ENCODE measurements at places on chromosomes 6 and 20.

GRCh38 chr6:99333068-99333467, 16.4 kb downstream of the FAXC start:
- H3K36me3 ChIP-seq = no peaks in the 10 kb centered on the region
- peaks cover 2% of the 10 kb centered on the region for H3K27me3 ChIP-seq
- no peak overlapping the region for H3K27ac ChIP-seq
- DNase-seq = no peak

DNA sequence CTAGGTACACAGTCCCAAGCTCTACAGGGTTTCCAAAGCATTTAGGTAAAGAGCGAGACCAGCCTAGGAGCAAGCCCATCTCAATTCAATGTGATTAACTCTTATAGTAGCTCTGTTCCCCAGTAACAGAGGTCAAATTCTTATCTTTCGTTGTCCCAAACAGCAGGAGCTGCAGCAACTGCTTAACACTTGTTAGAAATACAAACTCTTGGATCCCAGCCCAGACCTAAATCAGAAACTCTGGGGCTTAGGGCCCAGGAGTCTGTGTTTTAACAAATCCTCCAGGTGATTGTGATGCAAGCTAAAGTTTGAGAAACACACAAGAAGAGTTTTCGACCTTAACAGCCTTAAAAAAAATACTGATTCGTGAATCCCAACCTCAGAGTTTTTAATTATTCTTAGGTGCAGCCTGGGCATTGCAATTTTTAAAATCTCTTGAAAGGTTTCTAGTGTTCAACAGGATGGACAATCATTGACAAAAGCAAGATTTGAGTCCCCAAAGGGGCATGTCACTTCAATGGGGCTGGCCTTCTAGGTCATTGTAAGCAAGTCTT, 127.4 kb upstream of the HCRTR2 start:
- DNase-seq = no peak
- no peak overlapping the region for H3K4me3 ChIP-seq
- H3K36me3 ChIP-seq = no peaks in the 10 kb centered on the region
- H3K27ac ChIP-seq = no peak overlapping the region

DNA sequence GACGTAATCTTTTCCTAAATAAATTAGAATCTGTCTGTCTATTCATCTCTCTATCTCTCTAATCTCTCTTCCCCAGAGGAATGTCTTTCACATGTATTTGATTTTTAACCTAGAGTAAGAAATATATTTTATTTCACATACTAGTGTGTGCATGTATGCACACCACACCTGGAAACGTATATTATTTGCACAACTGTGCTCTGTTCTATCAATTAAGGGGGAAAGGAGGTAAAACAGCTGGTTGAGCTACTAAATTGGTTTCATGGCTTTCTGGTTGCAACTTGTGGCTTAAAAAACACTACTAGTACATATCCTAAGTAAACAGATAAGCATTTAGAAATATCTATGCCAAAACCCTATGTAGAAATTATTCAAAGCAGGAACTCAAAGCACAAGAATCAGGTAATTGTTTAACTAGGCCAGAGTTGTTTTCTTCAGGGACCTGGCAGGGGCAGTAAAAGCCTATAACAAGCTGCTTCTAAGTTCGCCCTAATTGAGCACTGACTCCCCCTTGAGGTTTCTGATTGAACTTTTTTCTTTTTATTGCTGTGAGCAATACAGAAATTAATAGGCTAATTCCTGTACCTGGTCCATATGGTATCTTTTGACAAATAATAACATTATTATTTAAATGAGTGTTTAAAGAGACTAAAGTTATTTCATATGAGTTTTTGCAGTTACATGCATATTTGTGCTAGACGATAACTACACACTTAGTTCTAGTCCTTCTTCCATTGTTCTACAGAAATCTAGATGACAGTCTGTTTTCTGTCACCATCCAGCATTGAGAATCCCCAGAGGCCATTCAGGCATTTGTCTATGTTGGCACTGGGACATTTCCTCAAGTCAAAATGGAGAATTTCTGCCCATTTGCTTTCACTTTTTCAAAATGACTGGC, 88.6 kb downstream of the MCHR2 start:
- no peak overlapping the region for H3K4me3 ChIP-seq
- no peaks in the 10 kb centered on the region for H3K36me3 ChIP-seq
- no peaks in the 10 kb centered on the region for H3K27me3 ChIP-seq

- DNase-seq = no peak
- no peaks in the 10 kb centered on the region for H3K27me3 ChIP-seq
- H3K27ac ChIP-seq = no peak overlapping the region
- H3K4me1 ChIP-seq = no peaks in the 10 kb centered on the region
Measured at GRCh38 chr6:163380216-163380615, 34.3 kb upstream of the QKI start.

DNA sequence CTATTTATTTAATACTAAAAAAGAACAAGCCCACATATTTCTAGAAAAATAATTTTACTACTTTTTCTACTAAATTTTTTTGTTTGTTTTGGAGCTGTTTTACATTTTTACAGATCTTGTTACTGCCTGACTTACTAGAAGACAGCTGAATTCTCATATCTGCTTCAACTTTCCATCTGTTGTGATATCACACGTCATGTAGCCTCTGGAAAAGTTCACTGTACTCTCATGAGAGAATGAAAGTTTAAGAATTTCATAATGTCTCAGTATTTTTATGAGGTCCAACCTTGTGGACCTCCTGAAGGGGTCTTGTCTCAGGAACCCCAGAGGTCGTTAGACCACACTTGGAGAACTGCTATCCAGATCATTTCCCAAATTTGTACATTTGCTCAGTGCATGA, 81.7 kb upstream of the MTHFD1L start:
- no peak overlapping the region for H3K27ac ChIP-seq
- no peak overlapping the region for H3K4me3 ChIP-seq
- H3K4me1 ChIP-seq = no peaks in the 10 kb centered on the region
- no peaks in the 10 kb centered on the region for H3K27me3 ChIP-seq
- DNase-seq = no peak

DNA sequence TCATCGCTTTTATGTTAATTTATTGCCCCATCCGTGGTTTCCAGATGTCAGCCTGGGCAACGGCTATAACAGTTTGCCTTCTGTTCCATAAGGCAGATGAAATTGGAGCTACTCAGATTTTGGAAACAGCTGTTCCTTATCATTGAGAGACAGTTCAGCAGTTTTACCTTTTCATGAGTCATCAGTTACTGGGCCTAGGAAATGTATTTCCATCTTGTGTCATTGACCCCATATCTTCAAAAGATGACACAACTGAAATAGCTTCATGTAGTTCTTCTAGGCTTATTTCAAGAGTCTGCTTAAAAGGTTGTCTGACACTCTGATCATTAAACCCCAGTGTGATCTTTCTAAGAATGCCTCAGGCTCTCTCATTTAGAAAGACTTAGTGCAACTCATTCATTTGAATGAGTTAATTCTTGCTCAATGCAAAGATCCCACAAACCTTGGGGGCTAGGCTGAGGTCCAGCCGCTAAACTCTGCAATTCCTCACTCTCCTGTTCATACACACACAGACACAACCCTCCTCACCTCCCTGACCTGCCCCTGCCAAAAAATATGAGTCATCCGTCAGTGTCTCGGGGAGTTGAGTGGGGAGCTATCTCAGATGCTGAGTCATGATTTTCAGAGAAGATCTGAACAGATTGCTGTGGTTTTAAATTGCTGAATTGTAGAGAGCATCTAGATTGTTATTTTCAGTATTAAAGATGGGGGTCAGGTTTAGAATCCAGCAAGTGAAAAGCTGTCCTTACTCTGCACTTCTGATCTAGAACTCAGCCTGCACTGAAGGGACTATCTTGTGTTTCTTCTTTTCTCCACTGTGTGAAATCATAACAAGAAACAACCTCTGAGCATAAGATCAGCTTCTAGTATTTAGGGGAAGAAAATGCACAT, 61.8 kb downstream of the RPP40 start:
- H3K4me1 ChIP-seq = no peaks in the 10 kb centered on the region
- H3K4me3 ChIP-seq = no peak overlapping the region

GRCh38 chr20:40225596-40225995, 463.4 kb downstream of the MAFB start:
- no peaks in the 10 kb centered on the region for H3K27me3 ChIP-seq
- H3K36me3 ChIP-seq = no peaks in the 10 kb centered on the region
- no peak overlapping the region for H3K4me3 ChIP-seq
- H3K4me1 ChIP-seq = no peaks in the 10 kb centered on the region

- H3K27me3 ChIP-seq = no peaks in the 10 kb centered on the region
- no peak overlapping the region for H3K4me3 ChIP-seq
- H3K4me1 ChIP-seq = no peaks in the 10 kb centered on the region
- no peak for DNase-seq
- H3K36me3 ChIP-seq = no peaks in the 10 kb centered on the region
- no peak overlapping the region for H3K27ac ChIP-seq
Measured at GRCh38 chr20:59821201-59821600, 112.2 kb downstream of the SYCP2 start.

DNA sequence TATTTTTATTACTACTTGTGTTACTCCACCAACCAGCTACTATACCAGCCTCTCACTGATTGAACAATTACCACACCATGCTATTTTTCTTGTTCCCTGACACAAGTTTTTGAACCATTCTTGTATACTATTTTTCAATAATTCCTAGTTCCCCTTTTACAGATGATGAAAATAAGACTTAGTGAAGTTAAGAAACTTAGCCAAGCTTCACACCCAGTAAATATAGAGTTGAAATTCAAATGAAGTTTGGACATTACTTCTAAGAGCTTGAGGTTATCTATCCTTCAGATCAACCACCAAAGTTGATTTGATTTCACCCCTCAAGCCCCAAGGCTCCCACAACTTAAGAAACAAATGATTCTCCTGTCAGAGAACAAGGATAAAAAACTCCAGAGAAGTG, 13.1 kb upstream of the BCAS1 start:
- no peaks in the 10 kb centered on the region for H3K27me3 ChIP-seq
- no peak for DNase-seq
- peaks cover 8% of the 10 kb centered on the region for H3K4me1 ChIP-seq
- H3K36me3 ChIP-seq = no peaks in the 10 kb centered on the region
- no peak overlapping the region for H3K27ac ChIP-seq
- no peak overlapping the region for H3K4me3 ChIP-seq

DNA sequence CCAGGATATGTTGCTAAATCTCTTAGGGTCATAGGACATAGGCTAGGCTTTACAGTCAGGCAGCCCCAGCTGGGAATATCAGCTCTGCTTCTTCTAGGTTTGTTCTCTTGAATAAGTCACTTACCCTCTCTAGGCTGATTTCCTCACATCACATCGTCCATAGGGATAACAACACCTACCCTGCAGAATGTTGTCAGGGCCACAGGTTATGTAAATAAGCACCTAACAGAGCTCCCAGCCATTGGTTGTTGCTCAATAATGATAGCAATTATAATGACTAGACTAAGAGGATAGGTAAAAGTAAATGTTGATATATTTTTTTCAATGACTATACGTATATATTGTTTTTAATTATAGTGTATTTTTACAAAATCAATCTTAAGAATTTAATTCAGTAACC, 135.0 kb downstream of the HIVEP2 start:
- peaks cover 4% of the 10 kb centered on the region for H3K36me3 ChIP-seq
- no peaks in the 10 kb centered on the region for H3K27me3 ChIP-seq
- no peak overlapping the region for H3K27ac ChIP-seq
- peaks cover 17% of the 10 kb centered on the region for H3K4me1 ChIP-seq

DNA sequence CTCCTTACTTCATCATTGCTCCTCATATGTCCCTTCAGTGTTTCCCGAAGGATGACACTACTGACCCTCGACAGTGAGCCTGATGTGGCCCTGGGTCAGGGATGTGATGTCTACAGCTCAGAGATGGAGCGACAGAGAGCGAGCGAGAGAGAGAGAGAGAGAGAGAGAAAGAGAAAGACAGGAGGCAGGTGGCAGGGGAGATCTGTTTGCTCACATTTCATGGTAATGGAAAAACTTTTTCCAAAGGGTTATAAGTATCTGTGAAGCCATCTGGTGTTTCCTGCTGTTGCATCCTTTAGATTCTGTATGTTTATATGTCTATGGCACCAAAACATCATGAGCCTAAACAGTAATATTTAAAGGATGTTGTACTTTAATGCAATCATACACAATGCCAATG, 77.2 kb downstream of the PPP1R3G start:
- H3K4me3 ChIP-seq = no peak overlapping the region
- DNase-seq = no peak
- no peaks in the 10 kb centered on the region for H3K36me3 ChIP-seq
- no peak overlapping the region for H3K27ac ChIP-seq
- no peaks in the 10 kb centered on the region for H3K27me3 ChIP-seq
- H3K4me1 ChIP-seq = no peaks in the 10 kb centered on the region

GRCh38 chr6:126010040-126010439, 23.7 kb downstream of the TRMT11 start:
- peaks cover 43% of the 10 kb centered on the region for H3K36me3 ChIP-seq
- H3K27ac ChIP-seq = no peak overlapping the region
- no peak overlapping the region for H3K4me3 ChIP-seq
- H3K4me1 ChIP-seq = no peaks in the 10 kb centered on the region

- DNase-seq = no peak
- no peaks in the 10 kb centered on the region for H3K4me1 ChIP-seq
- peaks cover 58% of the 10 kb centered on the region for H3K36me3 ChIP-seq
- no peaks in the 10 kb centered on the region for H3K27me3 ChIP-seq
Measured at GRCh38 chr20:13765299-13765698, 19.4 kb downstream of the ESF1 start.

DNA sequence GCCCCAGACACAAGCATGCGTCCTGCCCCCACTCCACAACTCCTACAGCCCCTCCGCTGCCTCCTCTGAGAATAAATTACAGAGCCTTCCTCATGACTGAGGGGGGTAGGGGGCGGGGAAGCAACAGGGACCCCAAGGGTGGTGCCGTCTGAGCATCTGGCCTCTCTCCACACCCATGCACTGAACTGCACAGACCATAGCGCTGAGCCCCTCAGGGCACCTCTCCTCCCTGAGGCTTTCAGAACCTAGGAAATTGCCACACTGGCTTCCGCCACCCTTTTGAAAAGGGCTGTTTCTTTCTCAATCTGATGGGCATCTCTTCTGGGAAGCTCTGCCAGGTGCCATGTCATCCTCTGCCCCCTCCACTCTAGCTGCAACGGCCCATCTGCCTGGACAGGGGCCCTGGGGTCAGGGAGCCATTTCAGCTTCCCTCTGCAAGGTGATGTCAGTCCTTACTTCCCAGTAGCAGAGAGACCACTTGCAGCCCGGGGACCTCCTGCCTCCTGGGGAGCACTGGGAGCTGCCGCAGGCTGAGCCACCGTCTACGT, 2.5 kb downstream of the CST7 start:
- H3K36me3 ChIP-seq = no peaks in the 10 kb centered on the region
- no peak overlapping the region for H3K4me3 ChIP-seq
- DNase-seq = no peak
- peaks cover 21% of the 10 kb centered on the region for H3K4me1 ChIP-seq
- H3K27me3 ChIP-seq = no peaks in the 10 kb centered on the region

DNA sequence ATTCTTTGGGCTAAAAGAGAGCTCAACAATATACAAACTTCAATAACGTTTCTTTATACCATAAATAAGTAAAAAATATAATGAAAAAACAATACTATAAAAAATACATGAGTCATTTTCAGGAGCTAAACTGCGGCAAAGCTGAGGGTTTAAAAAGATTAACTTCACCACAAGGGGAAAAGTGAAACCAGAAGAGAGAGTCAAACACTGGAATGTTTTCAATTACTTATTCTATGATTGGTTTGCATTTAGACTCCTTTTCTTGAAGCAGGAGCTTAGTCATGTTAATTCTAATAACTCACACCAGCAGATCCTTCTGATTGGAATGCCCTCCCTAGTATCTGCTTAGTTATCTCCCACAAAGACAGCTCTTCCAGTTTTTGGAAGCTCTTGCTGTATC, 627.3 kb downstream of the UTRN start:
- H3K4me1 ChIP-seq = no peaks in the 10 kb centered on the region
- H3K36me3 ChIP-seq = no peaks in the 10 kb centered on the region
- H3K27me3 ChIP-seq = no peaks in the 10 kb centered on the region
